Lower lobe of right lung (tissue), 2 donors: ENCODE measurements at places on chromosomes 3 and 15.
A peak's percentile ranks its signal among the peaks of the same experiment; 100 is the strongest.

DNA sequence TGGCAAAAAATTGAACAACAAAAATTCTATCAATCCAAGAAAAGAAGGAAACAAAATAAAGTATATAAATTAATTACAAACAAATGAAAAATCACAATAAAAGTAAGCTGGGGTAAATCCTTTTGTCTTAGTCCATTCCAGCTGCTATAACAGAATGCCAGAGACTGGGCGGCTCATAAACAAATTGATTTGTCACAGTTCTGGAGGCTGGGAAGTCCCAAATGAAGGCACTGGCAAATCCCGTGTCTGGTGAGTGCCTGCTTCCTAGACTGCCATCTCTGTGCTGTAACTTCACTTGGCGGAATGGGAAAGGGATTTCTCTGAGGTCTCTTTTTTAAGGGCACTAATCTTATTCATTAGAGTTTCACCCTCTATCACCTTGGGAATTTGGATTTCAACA lies 53.6 kb upstream of the RPL35A start:
- H3K4me1 ChIP-seq: no peaks in the 10 kb centered on the region
- H3K36me3 ChIP-seq: no peaks in the 10 kb centered on the region
- H3K4me3 ChIP-seq: no peak overlapping the region
- no peaks in the 10 kb centered on the region for H3K27me3 ChIP-seq
- no peak for DNase-seq

DNA sequence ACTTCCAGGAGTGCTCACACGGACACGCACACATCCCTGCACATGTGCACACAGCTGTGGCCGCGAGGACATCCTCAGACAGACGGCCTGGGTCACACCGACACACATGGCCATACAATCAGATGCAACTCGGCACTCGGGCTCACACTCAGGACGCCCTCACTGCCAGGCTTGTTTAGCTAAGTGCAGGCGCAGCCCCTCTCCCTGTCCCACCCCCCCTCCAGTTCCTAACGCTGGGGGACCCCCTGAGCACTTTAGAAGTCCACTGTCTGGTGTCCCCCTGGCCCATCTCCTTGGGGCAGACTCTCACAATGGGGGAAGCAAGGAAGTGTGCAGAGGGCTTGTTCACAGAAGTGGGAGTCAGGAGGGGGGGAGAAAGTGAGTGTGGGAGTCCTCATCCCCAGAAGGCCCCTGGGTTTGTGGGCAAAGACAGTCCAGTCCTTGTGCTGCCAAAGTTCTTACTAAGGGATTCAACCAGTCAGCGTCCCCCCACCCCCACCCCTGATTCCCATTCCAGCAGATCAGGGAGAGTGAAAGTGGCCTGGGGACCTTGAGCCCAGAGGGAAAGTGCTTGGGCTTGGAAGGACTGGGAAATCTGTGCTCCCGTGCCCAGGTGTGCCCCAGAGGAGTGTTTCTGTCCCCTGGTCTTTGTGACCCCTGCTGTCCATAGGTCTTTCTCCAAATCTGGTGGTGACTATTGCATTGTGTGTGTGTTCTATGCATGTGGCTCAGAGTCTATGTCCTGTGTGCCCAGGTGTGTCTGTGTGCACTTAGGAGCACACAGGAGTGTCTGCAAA lies 767 bp upstream of the GATA2 start:
- H3K4me1 ChIP-seq: peaks cover 55% of the 10 kb centered on the region
- H3K27me3 ChIP-seq: peaks cover 94% of the 10 kb centered on the region
- H3K27ac ChIP-seq: peak overlapping the region; percentile 89
- H3K36me3 ChIP-seq: no peaks in the 10 kb centered on the region

DNA sequence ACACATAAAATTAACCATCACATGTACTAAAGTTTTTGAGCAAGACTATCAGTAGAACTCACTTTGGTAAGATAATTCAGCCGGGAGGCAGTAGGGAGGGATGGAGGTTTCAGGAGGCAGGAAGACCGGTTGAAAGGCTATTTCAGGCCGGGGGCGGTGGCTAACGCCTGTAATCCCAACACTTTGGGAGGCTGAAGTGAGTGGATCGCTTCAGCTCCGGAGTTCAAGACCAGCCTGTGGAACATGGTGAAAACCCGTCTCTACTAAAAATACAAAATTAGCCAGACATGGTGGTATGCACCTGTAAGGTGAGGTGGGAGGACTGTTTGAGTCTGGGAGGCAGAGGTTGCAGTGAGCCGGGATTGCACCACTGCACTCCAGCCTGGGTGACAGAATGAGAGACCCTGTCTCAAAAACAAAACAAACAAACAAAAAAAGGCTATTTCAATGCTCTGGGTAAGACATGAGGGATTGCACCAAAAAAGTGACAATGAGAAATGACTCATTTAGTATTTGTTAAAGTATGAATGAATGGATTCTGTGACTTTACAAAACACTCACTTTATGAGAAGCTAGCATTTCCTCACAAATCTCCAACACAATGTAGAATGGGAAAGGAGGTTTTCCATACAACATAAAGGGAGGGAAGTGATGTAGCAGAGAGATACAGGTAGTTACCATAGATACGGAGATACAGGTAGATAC lies 43.9 kb downstream of the SH3BP5 start:
- peaks cover 81% of the 10 kb centered on the region for H3K4me1 ChIP-seq
- H3K4me3 ChIP-seq: no peak overlapping the region
- no peaks in the 10 kb centered on the region for H3K27me3 ChIP-seq

DNA sequence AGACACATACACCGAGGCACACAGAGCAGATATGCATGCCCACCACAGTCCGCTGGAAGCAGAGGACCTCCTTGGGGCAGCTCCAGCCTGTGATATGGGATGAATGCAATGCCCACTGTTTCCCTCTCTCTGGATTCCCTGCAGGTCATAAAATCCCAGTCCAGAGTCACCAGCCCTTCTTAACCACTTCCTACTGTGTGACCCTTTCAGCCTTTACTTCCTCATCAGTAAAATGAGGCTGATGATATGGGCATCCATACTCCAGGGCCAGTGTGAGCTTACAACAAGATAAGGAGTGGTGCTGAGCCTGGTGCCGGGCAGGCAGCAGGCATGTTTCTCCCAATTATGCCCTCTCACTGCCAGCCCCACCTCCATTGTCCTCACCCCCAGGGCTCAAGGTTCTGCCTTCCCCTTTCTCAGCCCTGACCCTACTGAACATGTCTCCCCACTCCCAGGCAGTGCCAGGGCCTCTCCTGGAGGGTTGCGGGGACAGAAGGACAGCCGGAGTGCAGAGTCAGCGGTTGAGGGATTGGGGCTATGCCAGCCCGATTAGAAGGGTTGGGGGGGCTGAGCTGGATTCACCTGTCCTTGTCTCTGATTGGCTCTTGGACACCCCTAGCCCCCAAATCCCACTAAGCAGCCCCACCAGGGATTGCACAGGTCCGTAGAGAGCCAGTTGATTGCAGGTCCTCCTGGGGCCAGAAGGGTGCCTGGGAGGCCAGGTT lies at the start of gene GNAT1:
GNAT1 (plus strand) TSS at position 675 of the 725 bp plus-strand sequence. CDS start 116 bp downstream, outside the sequence.
- peaks cover 27% of the 10 kb centered on the region for H3K4me1 ChIP-seq
- DNase-seq: no peak
- peaks cover 31% of the 10 kb centered on the region for H3K27me3 ChIP-seq
- H3K27ac ChIP-seq: no peak within 1 kb of the TSS
